ENCODE measurements at places on chromosomes 5 and 9.

GRCh38 chr5:93790401-93790800 lies 49.0 kb upstream of the POU5F2 start:
- DNase-seq, result no peak

- no peak for DNase-seq
Observed at GRCh38 chr9:32487981-32488380, 38.0 kb downstream of the RIGI start.

- DNase-seq, result no peak
Observed at GRCh38 chr5:150180241-150181026, 9.4 kb upstream of the SLC6A7 start.

- DNase-seq, result no peak
Observed at GRCh38 chr5:111730659-111731382, 26.2 kb downstream of the NREP start.

- DNase-seq, result no peak
Observed at GRCh38 chr9:132001567-132001966, 78.1 kb downstream of the MED27 start.

GRCh38 chr5:162160401-162160800 lies 92.8 kb downstream of the GABRG2 start:
- DNase-seq, result no peak

- DNase-seq, result no peak
Observed at GRCh38 chr5:142908659-142909058, 138.5 kb downstream of the ARHGAP26 start.
